ENCODE measurements at places on chromosomes 2 and 18. TPM values are rescaled to one million over a fixed set of nuclear protein-coding genes. Genes with fewer than 3 reads are reported as not detected.
A peak's percentile ranks its signal among the peaks of the same experiment; 100 is the strongest.

- peak; percentile 54 for DNase-seq
Observed at GRCh38 chr2:119480718-119481142, 43.6 kb downstream of the SCTR start.

GRCh38 chr2:123644053-123644452, 381.0 kb upstream of the CNTNAP5 start:
- DNase-seq, result no peak

POTEJ gene
- not detected for total RNA-seq

GRCh38 chr2:71611781-71612527, 158.6 kb downstream of the DYSF start:
- DNase-seq, result no peak

LIMS4 gene
- 21.2 TPM for total RNA-seq

DNA sequence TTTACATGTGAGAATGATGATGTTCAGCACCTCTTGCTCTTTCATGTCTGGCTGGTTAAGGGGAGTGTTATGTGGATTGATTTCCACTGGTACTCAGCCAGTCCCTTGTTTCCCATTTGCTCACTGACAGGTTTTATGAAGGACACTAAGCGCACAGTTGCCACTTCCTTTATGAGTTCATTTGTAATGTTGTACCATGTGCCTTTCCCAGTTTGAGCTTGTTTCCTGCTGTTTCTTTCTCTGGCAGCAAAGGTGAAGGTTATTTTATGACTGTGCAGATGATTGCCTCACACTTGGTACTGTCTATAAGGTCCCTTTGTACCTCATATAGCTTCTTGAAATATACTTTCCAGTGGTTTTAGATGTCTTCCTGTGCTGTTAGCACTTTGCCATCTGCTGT, 1700.5 kb upstream of the TMEFF2 start:
- DNase-seq, result no peak

DNA sequence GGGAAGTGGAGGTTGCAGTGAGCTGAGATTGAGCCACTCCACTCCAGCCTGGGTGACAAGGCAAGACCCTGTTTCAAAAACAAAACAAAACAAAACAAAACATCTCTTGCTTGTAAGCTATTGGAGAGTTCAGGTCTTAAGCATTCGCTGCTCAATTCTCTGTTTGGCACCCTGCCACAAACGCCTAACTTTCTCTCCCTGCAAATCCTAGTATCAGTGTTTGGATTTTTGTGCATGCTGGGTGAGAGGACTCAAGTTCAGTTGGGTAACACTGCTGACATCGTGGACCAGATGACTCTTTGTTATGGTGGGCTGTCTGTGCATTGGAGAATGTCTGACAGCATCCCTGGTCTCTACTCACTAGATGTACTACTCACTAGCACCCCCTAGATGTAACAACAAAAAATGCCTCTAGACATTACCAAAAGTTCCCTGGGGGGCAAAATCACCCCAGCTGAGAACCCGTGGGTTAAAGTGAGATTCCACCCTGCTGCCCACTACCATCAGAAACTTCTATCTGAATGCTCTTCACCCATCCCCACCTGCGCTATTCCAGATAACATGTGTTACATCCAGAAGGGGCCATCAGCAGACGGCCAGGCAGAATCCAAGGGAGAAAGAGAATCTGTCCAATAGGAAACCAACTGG, 50.9 kb downstream of the CACNB4 start:
- DNase-seq, result no peak

- DNase-seq, result no peak
Observed at GRCh38 chr2:114784046-114784445, 341.6 kb downstream of the DPP10 start.

FBXO11 gene
- 15.1 TPM for total RNA-seq

- DNase-seq, result no peak
Observed at GRCh38 chr18:21453511-21453901, 147.0 kb downstream of the ESCO1 start.

CRIM1 gene
- 273 TPM for total RNA-seq

- no peak for DNase-seq
Observed at GRCh38 chr2:146130290-146130689, 1610.4 kb upstream of the ZEB2 start.

DNA sequence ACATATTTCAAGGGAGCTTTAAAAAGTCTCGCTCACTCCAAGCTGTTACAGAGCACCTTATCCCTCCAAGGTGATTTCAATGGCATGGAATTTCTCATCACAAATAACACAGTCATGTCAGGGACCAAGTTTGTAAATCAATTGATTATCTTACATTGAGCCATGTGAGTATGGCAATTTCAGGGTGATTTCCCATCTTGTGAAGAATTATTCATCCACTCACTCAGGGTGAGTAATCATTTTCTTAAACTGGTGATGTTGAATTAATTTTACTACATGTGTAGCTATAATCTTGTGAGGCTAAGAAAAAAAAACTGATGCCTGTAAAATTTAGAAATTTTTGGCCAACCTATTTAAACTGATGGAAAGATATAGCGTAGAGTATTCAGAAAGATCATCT, 3.3 kb upstream of the ABCA12 start:
- no peak for DNase-seq

- DNase-seq, result no peak
Observed at GRCh38 chr18:36440614-36441013, 143.1 kb downstream of the FHOD3 start.

CCDC148 gene
- total RNA-seq, result not detected

IL1F10 gene
- not detected for total RNA-seq

- DNase-seq, result no peak
Observed at GRCh38 chr2:111105926-111106325, 14.8 kb upstream of the BCL2L11 start.

CGREF1 gene
- total RNA-seq, result 3.5 TPM

C2orf66 gene
- total RNA-seq, result not detected

- DNase-seq, result no peak
Observed at GRCh38 chr2:157696036-157696435, 67.4 kb upstream of the ACVR1C start.

KCNE4 gene
- 18.3 TPM for total RNA-seq

GAD1 gene
- 0.96 TPM for total RNA-seq

DNA sequence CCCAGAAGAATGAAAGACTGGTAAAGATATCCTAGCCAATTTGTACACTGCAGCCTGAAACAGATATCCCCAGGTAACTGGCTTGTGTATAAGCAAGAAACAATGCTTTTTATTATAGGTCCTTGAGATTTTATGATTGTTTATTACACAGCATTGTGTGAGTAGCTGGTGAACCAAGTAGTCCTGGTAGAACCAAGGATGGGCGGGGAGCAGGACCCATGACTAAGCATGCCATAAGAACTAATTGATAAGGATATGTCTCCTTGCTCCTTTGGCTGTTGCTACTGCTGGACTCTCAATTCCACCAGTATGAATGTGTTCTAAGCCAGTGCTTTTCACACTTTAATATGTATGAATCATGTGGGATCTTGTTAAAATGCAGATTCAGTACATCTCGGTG, 12.3 kb upstream of the ALMS1 start:
- no peak for DNase-seq

- no peak for DNase-seq
Observed at GRCh38 chr2:120902592-120902991, 166.9 kb downstream of the GLI2 start.

DNA sequence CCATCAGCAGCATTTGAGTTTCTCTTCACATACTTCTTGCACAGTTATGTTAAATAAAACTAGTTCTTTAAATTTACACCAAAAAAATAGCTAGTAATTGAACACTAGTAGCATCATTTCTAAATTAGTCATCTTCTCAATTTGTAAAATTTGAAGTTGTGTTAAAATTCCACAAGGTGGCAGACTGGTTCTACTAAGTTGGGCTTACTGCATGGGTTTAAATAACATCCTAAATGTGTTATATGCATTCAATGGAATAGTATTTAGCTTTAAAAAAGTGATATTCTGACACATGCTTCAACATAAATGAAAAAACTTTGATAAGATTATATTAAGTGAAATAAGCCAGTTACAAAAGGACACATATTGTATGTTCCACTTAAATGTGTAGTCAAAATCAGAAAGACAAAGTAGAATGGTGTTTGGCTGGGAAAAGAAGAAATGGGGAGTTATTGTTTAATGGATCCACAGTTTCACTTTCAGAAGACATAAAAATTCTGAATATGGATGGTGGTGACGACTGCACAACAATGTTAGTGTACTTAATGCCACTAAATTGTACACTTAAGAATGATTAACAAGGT, 28.7 kb upstream of the RPRD1A start:
- DNase-seq, result no peak

DNA sequence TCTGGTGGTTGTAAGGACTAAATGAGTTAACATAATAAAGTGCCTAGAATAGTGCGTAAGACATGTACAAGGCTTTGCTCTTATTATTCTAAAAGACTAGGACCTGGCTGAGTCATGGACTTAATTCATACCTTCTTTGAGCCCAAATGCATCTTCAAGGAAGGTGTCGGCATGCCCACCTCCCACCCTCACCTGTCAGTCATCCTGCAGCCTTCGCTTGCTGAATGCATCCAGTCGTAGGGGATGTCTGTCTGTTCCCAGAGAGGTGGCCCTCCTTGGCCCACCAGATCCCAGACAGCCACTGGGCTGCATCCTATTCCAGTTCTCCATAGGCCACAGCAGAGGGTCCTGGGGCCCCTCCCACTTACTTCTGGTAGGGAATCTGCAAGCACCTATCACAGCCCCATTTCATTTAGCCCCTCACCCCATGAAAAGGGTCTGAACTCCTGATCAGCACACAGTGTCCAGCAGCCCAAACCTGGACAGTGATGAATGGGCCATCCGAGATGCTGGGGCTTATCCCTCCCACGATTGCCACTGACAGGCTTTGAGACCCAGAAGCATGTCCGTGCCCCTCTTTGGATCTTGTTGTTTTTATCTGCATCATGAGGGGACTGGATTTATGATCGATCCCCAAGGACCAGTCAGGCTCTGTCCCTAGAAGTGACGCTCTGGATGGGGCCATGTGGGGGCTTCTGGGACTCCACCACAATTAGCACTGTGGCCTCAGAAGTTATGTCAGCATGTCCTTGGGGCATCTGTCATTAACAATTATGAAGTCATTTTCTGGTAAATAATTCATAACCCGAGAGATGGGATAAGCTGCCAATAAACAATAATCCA, 101.1 kb downstream of the KLHL29 start:
- DNase-seq, result no peak

- no peak for DNase-seq
Observed at GRCh38 chr2:135620198-135620597, 88.9 kb downstream of the R3HDM1 start.

RUFY4 gene
- total RNA-seq, result not detected
